IMR-90 (cell line): ENCODE measurements at places on chromosomes 4 and X. TPM values are rescaled to one million over a fixed set of nuclear protein-coding genes. Genes with fewer than 3 reads are reported as not detected.

DNA sequence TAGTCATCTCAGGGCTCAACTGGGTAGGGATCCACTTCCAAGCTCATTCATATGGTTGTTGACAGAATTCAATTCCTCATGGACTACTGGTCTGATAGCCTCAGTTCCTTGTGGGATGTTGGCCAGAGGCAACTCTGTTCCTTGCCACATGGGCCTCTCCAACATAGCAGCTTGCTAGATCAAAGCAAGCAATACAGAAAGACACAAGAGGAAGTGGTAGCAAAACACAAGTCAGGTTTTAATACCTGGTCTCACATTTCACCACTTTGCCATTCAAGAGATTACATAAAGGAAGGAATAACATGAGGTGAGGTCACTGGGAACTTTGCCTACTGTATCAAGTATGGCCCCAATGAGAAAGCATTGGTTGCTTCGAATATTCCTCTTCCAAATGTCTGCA, 79.2 kb downstream of the PRSS12 start:
- no peak overlapping the region for H3K4me3 ChIP-seq
- DNase-seq = no peak
- H3K27ac ChIP-seq = no peak overlapping the region
- H3K4me1 ChIP-seq = no peaks in the 10 kb centered on the region
- H3K27me3 ChIP-seq = peaks cover 2% of the 10 kb centered on the region

GRCh38 chr4:48262926-48263325, 6.7 kb downstream of the TEC start:
- no peak overlapping the region for H3K27ac ChIP-seq
- no peaks in the 10 kb centered on the region for H3K27me3 ChIP-seq
- H3K4me3 ChIP-seq = no peak overlapping the region
- no peaks in the 10 kb centered on the region for H3K36me3 ChIP-seq

- no peaks in the 10 kb centered on the region for H3K4me1 ChIP-seq
- no peak overlapping the region for H3K27ac ChIP-seq
- no peaks in the 10 kb centered on the region for H3K36me3 ChIP-seq
Observed at GRCh38 chr4:41334182-41334581, 77.5 kb downstream of the UCHL1 start.

DNA sequence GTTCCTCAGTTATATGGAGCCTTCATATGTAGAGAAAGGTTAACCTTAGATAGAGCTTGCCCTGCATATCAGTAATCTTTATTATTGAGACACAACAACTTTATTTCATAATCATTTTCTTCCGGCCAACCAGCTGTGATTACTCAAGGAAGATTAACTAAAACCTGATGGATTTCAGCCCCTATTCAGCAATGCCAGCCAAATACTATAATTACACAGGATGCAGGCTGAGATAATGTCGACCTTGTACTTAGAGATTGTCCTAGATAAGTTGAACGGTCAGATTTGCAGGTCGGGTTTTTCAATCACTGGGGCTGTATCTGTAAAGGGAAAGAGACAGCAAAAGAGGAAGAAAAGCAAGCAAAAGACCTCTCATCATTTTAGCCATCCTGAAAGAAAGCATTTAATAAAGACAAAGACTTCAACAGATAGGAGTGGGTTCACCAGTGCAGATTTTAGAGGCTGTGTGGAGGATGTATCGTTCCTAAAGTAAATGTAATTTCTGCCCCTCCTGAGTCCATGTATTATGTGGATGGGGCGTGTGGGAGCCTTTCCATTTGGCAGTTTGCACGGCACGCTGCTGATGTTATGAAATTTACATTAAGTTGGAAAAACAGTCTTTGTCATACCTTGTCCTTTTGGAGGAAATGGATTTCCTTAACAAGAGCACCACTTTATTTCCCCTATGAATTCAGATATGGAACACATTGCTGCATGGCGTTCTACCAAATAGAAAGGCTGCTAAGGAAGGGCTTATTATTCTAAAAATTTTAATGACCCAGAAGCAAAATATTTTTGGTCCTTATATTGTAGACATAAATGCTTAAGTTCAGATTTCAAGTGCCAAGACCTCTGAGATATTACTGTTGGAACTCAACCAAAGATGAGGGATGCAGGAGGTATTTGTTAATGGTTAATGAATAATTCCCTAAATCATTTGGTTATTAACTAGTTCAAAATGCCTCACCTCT, 496.7 kb downstream of the SPRY1 start:
- peak; percentile 34 for DNase-seq
- H3K27me3 ChIP-seq = no peaks in the 10 kb centered on the region
- no peak overlapping the region for H3K4me3 ChIP-seq
- peak overlapping the region; percentile 36; the same call in 1 of the 2 replicates for H3K27ac ChIP-seq

GRCh38 chr4:88526221-88526815, 2.7 kb upstream of the PYURF start:
- peaks cover 3% of the 10 kb centered on the region for H3K4me1 ChIP-seq
- no peak overlapping the region for H3K27ac ChIP-seq
- no peaks in the 10 kb centered on the region for H3K27me3 ChIP-seq

DNA sequence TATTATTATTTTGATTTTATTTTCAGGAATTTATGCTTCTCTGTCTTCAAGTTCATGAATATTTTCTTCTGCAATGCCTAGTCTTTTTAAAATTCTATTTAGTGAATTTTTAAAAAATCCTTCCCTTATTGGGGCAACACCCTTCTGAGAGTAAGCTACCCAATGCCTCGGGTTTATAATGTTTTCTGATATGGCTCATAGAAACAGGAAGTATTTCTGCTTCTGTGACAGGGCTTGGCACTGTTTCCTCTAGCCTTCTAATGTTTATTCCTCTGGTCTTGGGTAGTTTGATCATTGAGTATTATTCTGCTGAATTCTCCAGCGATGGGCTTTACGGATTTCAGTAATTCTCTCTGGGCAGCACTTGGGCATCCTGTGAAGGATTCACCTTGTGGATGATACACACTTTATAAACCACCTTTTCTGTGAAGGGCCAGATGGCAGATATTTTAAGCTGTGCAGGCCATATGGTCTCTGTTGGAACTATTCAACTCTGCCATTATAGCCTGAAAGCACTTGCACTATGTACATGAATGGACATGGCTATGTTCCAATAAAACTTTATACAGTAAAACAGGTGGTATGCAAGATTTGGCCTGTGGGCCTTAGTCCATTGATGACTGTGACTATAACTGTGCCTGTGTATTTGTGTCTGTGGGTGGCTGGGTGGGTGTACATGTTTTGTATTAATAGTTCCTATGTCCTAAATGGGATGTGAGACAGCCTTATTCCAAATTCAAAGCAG, 95.9 kb upstream of the FAT1 start:
- no peaks in the 10 kb centered on the region for H3K27me3 ChIP-seq
- H3K36me3 ChIP-seq = no peaks in the 10 kb centered on the region
- DNase-seq = no peak
- H3K27ac ChIP-seq = no peak overlapping the region

DNA sequence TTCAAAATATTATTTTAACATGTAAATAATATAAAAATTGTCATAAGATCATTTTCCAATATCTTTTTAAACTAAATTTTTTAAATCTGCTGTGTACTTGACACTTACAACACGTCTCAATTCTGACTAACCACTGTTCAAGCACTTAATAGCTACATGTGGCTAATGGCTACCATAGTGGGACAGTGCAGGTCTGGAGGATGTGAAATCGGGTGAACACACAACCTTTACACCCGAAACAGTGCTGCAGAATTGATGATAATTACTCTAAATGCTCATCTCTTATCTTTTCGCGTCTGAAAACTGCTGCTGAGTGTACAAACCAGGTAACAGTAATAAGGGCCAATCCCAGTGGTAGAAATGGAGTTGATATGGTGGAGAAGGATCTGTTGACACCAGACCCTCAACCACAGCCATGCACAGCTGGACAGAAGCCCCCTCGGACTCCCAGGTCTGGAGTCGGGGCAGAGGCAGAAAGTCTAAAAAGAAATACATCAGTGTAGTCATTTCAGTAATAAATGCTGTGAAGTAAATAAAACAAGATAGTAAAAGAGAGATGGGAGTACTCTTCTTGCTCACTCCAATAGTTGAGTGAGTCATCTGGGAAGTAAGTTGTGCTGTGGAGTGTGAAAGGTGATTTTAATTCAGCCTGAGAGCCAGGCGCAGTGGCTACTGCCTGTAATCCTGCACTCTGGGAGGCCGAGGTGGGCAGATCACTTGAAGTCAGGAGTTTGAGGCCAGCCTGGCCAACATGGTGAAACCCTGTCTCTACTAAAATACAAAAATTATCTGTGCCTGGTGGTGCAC, 150.0 kb downstream of the CBR4 start:
- H3K27ac ChIP-seq = peak overlapping the region; percentile 11; the same call in 1 of the 2 replicates
- peaks cover 31% of the 10 kb centered on the region for H3K4me1 ChIP-seq
- H3K36me3 ChIP-seq = peaks cover 24% of the 10 kb centered on the region

GRCh38 chr4:3401436-3402171, 40.2 kb upstream of the HGFAC start:
- H3K27me3 ChIP-seq = no peaks in the 10 kb centered on the region
- DNase-seq = no peak
- H3K27ac ChIP-seq = no peak overlapping the region

DNA sequence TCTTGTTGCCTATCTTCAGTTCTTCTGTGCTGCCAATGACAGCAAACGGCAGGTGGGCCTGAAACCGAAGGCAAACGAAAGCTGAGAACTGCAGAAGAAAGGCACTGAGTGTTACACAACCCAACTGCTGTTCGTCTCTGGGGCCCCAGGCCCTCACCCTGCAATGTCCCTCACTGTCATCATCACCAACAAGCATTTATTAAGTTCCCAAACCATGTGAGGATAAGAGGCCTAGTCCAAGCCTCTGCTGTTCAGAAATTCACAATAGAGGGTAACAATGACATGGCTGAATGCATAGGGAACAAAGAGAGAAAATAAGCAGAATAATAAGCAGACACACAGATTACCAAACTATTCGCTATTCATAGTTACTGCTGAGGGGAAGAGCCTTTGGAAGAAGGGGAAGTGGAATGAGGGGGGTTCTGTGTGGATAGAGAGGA, 34.5 kb upstream of the NKRF start:
- H3K4me1 ChIP-seq = no peaks in the 10 kb centered on the region
- peaks cover 5% of the 10 kb centered on the region for H3K36me3 ChIP-seq
- H3K4me3 ChIP-seq = no peak overlapping the region
- no peaks in the 10 kb centered on the region for H3K27me3 ChIP-seq
- no peak for DNase-seq

GRCh38 chr4:3768842-3769641, 2.9 kb downstream of the ADRA2C start:
- peaks cover 77% of the 10 kb centered on the region for H3K27me3 ChIP-seq
- DNase-seq = no peak
- no peaks in the 10 kb centered on the region for H3K36me3 ChIP-seq
- no peak overlapping the region for H3K27ac ChIP-seq

GRCh38 chr4:38323141-38323641, 340.8 kb upstream of the KLF3 start:
- DNase-seq = peak; percentile 43
- no peaks in the 10 kb centered on the region for H3K36me3 ChIP-seq
- no peak overlapping the region; the same call in 1 of the 2 replicates for H3K27ac ChIP-seq
- no peak overlapping the region for H3K4me3 ChIP-seq

- no peak for DNase-seq
- H3K4me3 ChIP-seq = no peak overlapping the region
- H3K36me3 ChIP-seq = no peaks in the 10 kb centered on the region
- no peak overlapping the region for H3K27ac ChIP-seq
- peaks cover 11% of the 10 kb centered on the region for H3K4me1 ChIP-seq
Observed at GRCh38 chr4:24662056-24662455, 77.7 kb upstream of the DHX15 start.

DNA sequence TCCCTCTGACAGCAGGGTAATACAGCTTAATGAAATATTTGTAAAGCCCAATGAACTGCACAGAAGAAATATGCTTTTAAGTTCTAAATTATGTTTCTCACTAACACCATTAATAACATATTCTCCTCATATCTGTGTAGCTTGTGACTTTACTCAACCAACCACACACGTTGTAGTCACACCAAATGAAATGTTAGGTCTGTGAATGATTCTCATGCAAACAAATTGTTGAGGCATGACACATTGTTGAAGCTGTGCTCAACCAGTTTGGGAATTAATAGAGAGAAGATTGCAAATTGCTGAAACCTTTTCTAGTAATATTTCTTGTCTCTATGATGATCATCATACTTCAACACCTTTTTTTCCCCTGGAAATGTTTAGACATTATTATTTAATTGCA, 645.9 kb downstream of the PCDH7 start:
- no peaks in the 10 kb centered on the region for H3K4me1 ChIP-seq
- no peak overlapping the region for H3K27ac ChIP-seq
- no peaks in the 10 kb centered on the region for H3K27me3 ChIP-seq
- H3K36me3 ChIP-seq = no peaks in the 10 kb centered on the region

DNA sequence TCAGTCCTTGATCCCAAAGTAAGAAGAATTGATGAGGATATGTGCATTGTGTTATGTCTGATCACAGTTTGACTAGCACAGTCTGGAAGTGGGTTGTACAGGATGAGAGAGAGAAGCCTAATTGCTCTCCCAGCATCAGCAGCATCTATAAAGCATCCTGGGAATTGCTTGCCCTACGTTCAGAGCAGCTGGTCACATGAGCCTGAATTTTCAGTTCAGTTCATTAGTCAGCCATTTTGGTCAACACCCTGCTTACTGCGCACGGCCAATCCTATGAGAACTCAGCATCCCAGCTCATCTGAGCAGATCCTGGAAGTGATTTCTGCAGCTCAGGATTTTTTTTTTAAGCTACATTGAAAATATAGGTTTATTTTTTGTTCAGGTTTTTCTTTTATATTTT, at the start of gene RUFY3:
TSS of gene RUFY3 (plus strand) at position 218 of the 400 bp plus-strand sequence. CDS start 610 bp downstream, outside the sequence.
- peaks cover 2% of the 10 kb centered on the region for H3K36me3 ChIP-seq
- H3K27me3 ChIP-seq = no peaks in the 10 kb centered on the region
- H3K27ac ChIP-seq = peak within 1 kb of the TSS; percentile 58; the same call in 1 of the 2 replicates

DNA sequence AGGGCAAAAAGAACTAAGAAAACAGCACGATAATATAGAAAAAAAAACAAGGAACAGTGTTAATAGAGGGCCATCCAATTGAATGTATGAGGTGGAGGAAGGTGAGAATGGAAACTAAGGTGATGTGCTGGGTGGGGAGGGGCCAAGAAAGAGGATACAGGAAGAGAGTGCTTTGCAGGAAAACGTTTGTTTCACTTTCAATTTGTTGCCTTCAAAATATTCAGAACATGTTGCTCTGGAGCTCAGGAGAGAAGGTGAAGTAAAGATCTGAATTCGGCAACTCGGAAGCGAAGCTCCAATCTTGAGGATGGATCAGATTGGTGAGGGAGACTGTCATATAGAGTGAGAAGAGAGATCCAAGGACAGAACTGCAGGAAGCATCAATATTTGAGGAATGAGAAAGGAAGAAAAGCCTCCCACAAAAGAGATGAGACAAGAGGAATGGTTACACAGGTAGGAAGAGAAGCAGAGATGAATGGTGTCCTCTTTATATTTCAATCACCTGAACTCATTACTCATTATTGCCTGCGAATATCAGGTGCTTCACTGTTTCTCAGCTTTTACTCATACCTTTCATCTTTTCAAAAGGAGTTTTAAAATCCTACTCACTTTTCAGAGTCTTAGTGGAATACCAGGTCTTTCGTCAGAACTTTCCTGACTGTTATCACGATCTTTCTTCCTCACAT, 14.7 kb upstream of the SEC24D start:
- DNase-seq = peak; percentile 14
- H3K27ac ChIP-seq = peak overlapping the region; percentile 16; the same call in 1 of the 2 replicates
- H3K36me3 ChIP-seq = no peaks in the 10 kb centered on the region
- no peaks in the 10 kb centered on the region for H3K27me3 ChIP-seq
- H3K4me3 ChIP-seq = peak overlapping the region; percentile 62

SERPINA7 gene
- not detected in 2 replicates for total RNA-seq

CNGA1 gene
- not detected in 2 replicates for total RNA-seq

AFM gene
- not detected in 2 replicates for total RNA-seq

MGARP gene
- total RNA-seq = 35.0 and 44.4 TPM in 2 replicates

ZDHHC15 gene
- total RNA-seq = not detected in 2 replicates

TSPAN7 gene
- not detected in 2 replicates for total RNA-seq

CLGN gene
- 0.36 and 1.4 TPM in 2 replicates for total RNA-seq

SCRG1 gene
- under 0.01 TPM in 2 replicates for total RNA-seq

CNKSR2 gene
- 0.56 and 0.90 TPM in 2 replicates for total RNA-seq

KCNIP4 gene
- total RNA-seq = not detected in 2 replicates

BANK1 gene
- total RNA-seq = under 0.01 and 0.28 TPM in 2 replicates

RASGEF1B gene
- total RNA-seq = 0.28 and 0.36 TPM in 2 replicates

NPFFR2 gene
- not detected in 2 replicates for total RNA-seq

GASK1B gene
- 4.1 and 6.7 TPM in 2 replicates for total RNA-seq
